AG04449 (cell line): ENCODE measurements at places on chromosomes 1 and 21.

DNA sequence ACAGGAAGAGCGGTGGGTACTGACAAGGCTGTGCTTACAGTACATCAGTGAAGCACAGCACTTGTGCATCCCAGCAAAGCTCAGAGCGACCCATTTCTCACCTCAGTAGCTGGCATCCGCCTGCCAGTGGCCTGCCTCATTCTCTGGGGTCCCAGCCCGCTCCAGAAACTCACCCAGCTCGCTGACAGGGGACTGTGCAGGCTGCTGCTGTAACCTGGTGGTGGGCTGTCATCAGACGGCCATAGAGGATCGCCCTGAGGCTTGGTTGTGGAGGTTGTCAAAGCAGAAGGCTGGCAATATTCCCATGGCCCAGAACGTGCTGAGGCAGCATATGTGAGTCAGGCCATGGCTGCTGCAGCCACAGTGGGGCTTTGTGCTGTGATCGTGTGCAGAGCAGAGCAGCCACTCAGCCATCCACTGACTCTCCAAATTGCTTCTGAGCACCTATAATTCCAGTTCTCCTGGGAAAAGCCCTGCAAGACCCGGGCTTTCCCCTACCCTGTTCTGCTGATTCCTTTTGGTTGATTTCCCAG, 13.6 kb upstream of the GPR137B start:
- DNase-seq, result no peak

DNA sequence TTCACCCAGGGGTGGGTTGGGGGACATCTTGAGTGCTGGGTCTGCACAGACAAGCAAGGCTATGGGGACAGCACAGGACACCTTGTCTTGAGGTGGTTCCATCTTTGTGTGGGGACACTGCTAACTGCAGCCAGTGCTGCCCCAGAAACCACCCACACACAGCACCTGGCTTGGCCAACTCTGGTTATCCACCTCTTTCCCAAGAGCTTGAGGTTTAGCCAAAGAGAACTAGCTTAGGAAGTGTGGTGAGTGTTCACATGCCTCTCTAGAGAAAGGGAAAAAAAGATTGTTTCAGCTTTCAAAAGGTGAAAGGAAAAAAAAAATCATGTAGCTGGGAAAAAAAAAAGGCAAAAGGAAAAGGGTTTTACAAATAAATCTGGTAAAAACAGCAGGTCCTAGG, 32.4 kb downstream of the BCAR3 start:
- DNase-seq, result no peak

GRCh38 chr1:201049248-201049831, 25.8 kb upstream of the KIF21B start:
- DNase-seq, result no peak

- DNase-seq, result no peak
Measured at GRCh38 chr21:28333578-28334075, 659.0 kb downstream of the LTN1 start.

DNA sequence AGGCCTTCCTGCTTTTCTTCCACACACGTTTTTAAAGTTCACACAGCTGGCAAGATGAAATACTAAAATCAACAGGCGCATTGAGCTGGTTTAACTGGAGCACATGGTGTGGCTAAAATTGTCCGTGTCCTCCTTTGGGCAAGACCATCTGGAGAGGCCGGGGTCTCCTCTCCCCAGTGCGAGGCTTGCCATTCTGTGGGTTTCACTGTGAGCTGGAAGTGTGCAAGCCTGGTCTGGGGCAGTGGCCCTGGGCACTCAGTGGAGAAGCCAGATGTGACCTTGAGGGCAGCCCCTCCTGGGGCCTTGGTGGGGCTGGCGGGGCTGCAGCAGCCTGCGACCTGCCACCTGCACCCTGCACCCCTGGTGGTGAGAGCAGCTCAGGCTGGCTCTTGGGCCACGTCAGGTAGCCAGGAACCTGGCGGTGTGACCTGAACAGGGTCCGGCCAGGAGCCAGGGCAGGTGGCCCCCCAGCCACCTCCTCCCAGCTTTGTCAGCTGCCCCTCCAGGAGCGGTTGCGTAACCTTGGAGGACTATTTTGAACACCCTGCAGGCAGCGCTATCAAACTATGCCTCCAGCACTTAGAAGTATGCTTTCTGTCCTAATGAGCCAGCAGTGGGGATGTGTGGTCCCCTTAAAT, 52.4 kb downstream of the SLC37A1 start:
- no peak for DNase-seq

DNA sequence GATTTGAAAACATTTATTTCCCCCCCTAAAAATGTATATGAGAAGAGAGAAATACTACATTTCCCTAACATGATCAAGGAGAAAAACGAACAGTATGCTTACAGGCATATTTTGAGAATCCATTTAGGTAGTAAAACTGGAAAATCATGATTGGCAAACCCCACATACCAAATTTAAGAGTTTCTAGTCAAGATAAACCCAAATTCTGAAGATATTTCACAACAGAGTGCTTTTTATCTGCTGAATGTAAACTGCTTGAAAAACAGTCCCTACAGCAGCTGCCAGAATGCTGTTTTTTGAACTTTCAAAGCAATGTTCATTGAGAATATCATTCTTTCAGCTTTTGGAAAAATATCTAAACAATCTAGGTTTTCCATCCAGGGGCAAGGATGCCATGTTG, 31.0 kb downstream of the ASH1L start:
- DNase-seq, result no peak

DNA sequence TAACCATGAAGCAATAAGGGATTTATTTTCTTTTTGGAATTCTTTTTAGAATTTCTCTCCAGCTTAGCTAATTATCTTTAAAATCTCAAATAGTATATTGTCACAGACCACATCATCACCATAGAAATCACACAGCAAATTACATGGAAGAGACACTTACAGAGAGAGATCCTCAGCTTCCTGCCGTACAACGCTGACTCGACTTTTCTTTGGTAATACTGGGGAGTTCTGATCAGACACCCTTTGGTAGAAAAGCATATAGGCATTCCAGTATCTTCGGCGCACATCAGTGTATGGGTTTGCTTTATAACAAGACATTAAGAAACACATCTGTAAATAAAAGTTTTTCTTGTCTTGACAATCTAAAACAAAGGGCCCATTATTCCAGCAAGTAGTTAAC, 55.7 kb downstream of the PCSK9 start:
- no peak for DNase-seq

DNA sequence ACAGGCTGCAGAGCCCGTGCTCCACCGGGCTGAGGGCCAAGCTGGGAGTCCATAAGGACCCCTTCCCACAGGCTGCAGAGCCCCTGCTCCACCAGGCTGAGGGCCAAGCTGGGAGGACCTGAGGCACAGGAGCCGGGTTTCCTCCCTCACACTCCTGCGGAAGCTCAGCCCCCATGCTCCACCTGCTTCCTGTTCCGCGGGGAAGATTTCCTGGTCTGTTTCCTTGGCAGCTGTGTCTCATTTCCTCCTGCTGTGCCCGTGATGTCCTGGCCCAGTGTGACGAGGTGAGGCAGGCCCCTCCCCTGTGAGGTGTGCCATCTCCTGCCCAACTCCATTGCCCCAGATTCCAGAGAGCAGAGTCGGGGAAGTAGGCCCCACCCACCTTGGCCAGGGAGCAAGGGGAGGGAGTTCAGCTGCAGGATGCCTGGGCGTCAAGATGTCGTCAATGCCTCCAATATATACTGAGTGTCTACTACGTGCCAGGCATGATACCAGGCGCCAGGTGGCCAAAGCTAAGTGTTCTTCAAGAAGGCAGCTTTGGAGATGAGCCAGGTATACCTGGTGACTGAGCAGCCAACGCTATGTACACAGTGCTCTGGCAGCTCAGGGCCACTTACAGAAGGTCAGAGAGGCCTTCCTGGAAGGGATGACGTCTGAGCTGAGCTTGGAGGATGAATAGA, 58.8 kb downstream of the NAV1 start:
- DNase-seq, result no peak

GRCh38 chr1:201715801-201716741, 112.9 kb upstream of the IPO9 start:
- no peak for DNase-seq

- no peak for DNase-seq
Measured at GRCh38 chr1:192809307-192810252, 741 bp downstream of the RGS2 start.

DNA sequence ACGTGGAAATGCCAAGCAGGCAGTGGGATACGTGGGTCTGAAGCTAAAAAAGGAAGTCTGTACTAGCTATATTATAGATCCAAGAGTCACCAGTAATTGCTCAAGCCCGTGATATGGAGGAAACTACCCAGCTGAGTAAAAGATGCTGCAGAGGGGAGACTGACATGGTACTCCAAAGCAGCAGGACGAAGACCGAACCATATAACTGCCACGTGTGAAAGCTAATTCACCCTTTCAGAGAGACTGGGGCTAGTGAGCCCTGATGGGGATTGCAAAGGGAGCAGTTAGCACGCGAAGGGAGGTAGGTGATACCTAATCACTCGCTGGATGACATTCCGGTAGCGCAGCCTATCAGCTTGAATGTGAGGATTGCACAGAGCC, 316 bp downstream of the AP4B1 start:
- DNase-seq, result no peak

GRCh38 chr1:243713470-243714186, 136.4 kb downstream of the AKT3 start:
- peak; percentile 16 for DNase-seq

DNA sequence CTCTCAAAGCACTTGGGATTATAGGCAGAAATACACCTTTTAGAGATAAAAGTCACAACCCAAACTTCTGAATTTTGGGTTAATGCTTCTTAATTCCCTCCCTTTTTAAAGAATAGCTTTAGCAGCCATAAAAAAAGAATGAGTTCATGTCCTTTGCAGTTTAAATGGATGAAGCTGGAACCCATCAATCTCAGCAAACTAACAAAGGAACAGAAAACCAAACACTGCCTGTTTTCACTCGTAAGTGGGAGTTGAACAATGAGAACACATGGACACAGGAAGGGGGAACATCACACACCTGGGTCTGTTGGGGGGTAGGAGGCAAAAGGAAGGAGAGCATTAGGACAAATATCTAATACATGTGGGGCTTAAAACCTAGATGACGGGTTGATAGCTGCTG, 55.8 kb downstream of the SLC27A3 start:
- no peak for DNase-seq

DNA sequence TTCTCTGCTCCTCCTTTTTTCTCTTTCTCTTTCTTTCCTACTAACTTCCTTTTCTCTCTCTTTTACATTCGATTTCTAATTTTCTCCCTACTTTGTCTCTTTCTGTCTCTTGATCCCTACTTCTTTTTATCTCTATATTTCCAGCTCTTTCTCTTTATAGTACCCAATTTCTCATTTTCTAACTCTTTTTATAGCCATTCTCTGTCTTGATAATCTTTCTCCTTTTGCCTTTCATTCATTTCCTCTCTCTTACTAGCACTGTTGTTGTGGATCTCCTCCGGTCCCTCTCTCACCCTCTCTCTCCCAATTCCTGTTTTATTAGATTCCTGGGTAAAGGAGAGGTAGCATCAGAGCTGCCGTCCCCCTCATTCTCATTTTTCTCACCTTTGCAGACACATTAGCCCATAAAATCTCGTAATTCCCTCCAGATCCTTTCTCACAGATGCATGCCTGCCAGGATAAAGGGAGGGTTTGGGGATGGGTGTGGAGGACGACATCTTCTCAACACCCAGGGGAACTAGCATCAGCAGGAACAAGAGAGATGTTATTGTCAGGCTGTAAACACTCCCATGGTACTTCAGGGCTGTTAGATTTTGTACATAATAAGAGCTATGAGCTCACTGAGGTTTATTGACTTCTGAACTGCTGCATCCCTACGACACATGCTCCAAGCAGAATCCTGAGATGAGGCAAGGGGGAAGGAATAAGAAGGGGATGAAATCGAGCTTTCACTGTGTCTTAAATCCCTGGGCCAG, 159.0 kb upstream of the GALNT2 start:
- no peak for DNase-seq

DNA sequence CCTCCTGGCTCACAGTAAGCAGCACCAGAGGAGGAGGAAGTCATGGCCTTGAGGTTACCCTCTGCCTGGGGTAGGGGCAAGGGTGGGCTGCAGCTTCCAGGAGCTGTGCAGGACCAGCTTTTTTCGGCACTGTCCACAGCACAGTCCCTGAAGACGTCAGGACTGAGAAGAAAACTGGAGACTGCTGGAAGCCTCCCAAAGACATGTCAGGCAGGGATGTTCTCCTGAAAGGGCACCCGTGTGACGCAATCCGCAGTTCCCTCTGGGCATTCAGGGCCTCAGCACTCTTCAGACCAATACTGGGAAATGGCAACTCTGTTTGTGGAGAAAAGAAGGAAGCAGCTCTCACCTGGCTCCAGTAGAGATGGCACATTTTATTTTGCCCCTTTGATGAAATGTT, 64.8 kb upstream of the TENT5C start:
- DNase-seq, result no peak
